Right kidney (tissue), 9 donors: ENCODE measurements at places on chromosomes 3 and 15.

DNA sequence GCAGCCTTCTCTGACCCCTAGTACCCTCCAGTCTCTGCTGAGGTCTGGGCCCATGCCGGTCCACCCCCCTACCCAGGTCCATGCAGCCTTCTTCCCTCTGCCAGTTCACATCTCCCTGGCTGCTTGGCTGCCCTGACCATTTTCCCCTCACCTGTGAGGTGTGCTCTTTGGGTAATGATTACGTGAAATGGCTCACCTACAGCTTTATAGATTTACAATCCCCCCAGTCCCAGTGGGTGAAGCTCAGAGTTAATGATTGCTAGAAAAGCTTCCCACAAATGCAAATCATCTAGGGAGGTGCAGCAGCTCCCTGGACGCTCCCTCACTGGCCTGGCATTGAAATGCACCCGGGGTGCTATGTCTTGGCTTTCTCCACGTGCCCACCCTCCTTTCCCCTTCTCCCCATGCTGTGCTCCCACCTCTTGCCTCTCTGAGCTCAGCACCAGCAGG is 18.7 kb downstream of the PAQR5 start:
- DNase-seq = peak; percentile 41

GRCh38 chr15:65342493-65342892 is 35.3 kb downstream of the IGDCC3 start:
- no peak for DNase-seq

GRCh38 chr3:169562988-169563774 is 100.3 kb downstream of the MECOM start:
- no peak for DNase-seq

DNA sequence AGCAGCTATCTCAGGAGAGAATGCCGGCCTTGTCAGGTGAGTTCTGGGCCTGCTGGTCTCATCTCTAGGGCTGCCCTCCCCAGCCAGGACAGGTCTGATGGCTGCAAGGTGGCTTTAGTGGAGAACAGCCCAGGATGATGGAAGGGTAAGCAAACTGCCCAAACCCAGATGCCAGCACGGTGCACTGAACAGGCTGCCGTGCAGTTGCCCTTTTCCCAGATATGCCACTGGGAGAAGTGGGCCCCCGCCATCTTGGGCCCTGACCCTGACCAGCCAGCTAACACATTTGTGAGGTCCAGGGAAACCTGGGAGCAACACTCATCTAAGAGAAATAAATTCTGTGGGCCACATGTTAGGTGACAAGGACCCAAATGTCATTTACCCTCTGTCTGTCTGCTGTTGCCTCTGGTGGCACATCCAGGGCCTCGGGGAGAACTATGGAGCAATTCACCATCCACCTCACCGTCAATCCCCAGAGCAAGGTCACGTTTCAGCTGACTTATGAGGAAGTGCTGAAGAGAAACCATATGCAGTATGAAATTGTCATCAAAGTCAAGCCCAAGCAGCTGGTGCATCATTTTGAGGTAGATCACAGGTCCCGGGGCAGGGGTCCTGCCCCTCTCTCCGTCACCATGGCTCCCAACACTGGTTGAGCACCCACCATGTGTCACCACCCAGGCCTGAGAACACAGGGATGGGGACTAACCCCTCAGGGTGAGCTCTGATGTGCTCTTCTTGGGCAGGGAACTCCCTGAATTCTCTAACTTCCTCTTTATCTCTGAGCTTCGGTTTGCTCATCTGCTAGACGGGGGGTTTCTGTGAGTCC is 1.8 kb downstream of the ITIH1 start:
- DNase-seq = no peak

DNA sequence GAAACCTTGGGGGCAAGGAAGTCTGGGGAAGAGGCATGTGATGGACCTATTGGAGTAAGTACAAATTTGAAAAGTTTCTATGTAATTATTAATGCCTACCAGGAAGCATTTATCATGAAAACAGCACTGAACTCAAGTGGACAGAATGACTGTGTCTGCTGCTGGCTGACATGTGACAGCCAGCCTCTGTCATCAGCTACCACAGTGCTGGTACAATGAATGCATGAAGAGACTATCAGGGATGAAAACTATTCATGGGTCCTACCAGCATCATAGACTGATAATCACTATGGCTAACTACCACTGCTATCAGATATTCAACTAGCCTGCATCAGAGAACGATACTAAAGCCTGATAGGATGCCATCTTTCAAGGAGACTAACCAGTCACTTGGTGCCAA is 193.5 kb downstream of the RAP2B start:
- DNase-seq = no peak

- DNase-seq = no peak
Measured at GRCh38 chr15:59115047-59115446, 10.1 kb downstream of the CCNB2 start.

DNA sequence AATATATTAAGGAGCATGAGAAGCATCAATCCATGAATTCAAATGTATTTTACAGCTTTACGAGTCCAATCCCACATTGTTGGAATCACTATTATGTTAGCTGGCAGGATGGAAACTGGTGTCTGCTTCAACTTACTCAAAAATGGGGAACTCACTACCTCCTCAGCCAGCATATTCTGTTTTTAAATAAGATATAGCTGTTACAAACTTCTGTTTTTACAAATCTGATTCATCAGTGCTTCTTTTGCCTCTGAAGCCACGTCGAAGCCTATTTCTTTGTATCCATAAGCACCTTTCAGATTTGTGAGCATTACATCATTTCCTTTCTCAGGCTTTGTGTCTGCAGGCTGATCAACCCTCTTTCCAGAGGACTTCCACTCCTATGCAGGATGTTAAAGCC is 105.9 kb downstream of the TPRG1 start:
- no peak for DNase-seq

DNA sequence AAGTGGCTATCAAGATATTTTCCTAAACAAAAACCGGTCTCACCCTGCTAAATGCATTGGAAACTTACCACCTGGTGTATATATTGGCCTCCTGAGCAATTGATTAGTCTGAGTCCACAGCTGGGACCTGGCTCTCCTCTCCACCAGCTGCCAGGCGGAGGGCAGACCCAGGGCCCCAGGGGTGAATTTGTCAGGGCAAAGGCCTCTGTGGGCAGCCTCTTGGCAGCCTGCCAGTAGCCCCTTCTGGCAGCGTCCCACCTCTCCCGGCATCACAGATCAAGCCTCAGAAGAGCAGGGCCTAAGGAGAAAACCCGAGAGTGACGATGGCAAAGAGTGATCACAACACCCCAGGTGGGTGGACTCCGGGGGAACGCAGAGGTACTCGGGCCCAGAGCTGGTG is 43.0 kb upstream of the IDH2 start:
- DNase-seq = no peak

GRCh38 chr15:101573951-101574350 is 78.2 kb downstream of the TM2D3 start:
- no peak for DNase-seq

DNA sequence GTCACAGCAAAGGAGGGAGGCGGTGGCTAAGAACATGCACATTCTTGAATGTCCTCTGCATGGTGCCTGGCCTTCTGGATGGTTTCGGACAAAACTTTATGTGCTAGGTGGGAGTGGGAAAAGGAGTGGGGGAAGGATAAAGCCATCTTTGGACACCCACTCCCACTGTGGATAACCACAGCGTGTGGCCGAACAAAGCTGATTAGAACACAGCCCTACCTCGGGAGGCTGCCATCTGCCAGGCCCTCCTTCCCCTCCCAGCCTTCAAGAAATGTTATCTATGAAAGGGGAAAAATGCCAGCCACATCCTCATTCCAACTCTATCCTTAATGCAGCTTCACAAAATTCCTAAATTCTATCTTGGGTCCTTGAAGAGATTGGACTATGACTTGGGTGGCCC is 18.8 kb downstream of the AMOTL2 start:
- DNase-seq = no peak

- peak; percentile 46 for DNase-seq
Measured at GRCh38 chr3:197371591-197372046, 73.2 kb upstream of the DLG1 start.

DNA sequence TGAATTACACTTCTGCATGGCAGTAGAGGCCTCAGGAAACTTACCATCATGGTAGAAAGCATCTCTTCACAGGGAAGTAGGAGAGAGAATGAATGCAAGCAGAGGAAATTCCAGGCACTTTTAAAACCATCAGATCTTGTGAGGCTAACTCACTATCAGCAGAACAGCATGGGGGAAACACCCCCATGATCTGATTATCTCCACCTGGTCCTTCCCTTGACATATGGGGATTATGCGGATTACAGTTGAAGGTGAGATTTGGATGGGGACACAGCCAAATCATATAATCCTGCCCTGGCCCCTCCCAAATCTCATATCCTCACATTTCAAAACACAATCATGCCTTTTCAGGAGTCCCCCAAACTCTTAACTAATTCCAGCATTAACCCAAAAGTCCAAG is 691.1 kb downstream of the SI start:
- DNase-seq = no peak

GRCh38 chr3:37130984-37131859 is 43.2 kb downstream of the LRRFIP2 start:
- no peak for DNase-seq

- DNase-seq = no peak
Measured at GRCh38 chr3:12372741-12373280, 83.9 kb downstream of the PPARG start.

DNA sequence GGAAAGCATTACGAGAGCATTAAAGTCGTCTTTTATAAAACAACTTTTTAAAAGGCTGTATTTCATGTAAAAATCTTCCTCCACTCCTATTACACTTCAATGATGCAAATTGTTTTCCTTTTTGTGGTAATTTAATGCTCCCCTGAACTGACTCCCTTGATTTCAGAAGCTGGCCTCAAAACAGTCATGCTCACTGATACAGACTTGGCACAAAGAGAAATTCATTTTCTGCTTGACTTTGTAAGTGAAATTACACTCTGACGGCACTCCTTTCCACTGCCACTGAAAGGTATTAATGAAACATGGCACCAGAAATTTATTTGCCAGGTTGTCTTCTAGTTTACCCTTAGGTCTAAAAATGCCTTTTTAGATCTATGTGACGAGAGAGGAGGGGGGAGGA is 215.5 kb downstream of the LRRC3B start:
- no peak for DNase-seq

DNA sequence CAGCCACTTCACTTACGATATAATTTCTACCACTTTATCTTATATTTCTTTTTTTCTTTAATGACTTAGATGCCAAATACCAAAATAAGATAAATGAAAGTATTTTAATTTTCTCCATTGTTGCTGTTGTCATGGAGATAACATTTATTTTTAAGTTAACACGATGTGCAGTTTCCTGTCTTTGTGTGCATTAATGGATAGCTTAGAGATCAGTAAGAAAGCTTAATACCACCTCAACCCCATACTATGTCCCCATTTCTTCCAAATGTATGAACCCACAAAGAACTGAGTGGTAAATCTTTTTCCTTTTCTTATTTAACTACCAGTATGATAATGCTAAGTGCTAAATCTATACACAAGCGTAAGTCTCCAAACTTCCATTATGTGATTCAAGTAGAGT is 17.1 kb downstream of the PCNP start:
- no peak for DNase-seq

DNA sequence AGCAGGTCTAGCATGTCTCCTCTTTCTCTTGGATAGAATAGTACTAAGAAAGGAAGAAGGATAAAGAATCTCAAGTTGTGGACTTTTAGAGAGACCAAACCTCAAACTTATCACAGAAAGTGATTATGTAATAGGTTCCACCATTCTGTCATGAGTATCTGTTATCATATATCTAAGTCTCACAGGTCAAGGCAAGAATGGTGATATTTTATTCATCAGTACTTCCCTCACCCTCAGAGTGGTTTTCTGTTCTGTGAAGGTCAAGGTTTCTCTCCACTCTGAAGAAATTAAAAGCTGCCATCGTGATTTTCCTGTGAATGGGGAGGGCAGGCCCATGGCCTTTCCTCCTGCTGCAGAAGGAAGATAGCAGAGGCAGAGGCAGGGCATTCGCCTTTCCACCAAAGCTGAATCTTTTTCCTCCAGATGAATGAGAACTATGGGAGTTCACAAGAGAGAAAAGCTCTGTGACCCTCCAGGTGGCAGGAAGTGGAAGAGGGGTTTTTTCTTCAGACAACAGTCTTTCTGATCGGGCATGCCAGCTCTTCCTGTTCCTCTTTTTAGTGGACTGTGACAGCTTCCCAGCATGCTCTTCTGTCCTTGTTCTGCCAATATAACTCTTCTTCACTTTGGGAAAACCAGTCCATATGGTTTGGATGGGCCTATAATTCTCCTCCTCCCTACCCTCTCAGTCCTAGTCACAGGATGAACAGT is 37.1 kb upstream of the CCK start:
- no peak for DNase-seq

DNA sequence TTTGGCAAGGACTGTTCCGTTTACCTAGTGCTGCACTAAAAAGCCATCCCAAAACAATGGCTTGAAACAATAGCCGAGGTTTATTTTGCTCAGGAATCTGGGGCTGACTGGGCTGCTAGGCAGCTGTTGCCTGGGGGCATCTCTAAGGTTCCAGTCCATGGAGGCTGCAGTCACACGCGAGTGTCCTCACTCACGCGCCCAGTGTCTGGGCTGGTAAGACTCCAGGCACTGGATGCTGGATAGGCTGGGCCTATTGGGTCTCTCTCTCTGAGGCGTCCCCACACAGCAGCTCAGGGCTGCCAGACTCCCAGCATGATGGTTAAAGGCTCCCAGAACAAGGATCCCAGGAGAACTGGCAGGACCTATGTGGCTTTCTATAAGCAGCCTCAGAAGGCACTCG is 34.2 kb downstream of the ALS2CL start:
- DNase-seq = no peak

DNA sequence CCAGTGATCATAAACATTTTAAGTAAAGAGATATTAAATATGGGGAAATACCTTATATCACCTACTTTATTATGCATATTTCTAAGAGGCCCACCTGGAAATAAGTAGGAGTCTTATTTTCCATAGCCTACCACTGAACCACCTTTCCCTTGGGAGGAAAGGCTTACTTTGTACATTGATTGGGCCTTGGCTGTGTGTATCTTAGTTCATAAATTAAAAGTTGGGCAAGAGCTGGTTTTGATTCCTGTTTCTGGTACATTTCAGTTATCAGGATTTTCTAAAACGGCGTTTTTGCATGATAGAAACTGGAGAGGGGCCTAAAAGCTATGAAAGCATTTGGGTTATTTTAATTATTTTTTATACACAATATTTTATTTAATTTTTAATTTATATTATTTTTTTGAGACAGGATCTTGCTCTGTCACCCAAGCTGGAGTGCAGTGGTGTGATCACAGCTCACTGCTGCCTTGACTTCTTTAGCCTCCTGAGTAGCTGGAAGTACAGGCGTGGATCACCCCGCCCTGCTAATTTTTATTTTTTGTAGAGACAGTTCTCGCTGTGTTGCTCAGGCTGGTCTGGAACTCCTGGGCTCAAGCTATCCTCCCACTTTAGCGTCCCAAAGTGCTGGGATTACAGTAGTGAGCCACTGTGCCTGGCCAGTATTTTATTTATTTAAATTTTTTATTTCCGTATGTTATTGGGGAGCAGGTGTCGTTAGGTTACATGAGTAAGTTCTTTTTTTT is 2.6 kb downstream of the GMPS start:
- DNase-seq = no peak

DNA sequence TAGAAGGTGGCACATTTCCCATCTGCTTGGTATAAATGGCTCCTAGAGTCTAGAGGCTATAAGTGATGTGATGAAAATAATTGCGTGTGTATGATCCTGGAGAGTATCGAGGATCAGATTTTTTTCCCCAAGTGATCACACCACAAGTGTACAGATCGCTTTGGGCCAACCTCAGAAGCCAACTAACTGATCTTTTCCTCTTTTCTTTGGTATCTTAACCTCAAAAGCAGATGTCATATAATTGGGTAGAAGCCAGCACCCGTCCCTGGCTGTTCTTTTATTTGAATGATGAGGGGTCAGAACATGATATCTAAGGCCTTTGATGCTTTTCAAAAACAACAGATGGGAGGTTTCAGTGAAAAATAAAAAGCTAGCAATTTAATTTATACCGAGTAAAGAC is 3.3 kb downstream of the P2RY14 start:
- no peak for DNase-seq
